Activated naive CD4-positive, alpha-beta T cell treated with Interleukin-2 at 50 U/mL for 16 hours (primary cell): ENCODE measurements at places on chromosomes 2 and 18.

- no peak for DNase-seq
Measured at GRCh38 chr2:12616456-12617156, 100.1 kb upstream of the TRIB2 start.

DNA sequence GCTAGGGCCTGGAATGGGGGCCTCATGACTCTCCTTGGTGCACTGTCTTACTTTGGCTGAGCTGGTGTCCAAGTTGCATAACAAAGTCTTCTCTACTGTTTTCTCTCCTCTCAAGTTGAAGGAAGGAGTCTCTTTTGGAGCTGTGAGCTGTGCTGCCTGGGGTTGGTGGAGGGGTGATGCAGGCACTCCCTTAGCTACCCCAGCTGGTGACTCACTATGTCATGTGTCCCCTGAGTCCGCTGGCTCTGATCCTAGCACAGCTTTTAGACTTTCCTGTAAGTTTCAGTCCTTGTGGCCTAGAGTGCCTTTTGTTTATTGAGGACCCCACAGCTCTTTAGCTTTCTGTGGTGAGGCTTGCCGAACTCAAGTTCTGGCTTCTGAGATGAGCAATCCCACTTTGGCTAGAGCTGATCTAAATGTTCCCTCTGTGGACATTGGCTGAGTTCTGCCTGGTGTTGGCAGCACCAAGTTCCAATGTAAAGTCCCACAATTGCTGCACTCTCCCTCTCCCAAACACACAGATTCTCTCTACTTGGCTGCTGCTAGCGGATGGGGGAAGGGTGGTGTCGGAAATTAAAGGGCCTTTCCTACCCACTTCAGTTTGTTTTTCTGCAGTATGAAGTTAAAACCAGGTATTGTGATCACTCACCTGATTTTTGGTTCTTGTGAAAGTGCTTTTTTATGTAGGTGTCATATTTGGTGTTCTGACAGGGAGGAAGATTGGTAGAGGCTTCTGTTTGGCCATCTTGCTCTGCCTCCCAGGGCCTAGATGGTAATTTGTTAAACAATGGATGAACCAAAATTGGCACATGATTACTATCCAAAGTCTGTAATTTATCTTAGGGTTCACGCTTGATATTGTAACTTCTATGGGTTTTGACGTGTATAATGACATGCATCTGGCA is 83.2 kb downstream of the COMMD1 start:
- DNase-seq: no peak

- no peak for DNase-seq
Measured at GRCh38 chr2:120606280-120606679, 129.4 kb upstream of the GLI2 start.

GRCh38 chr2:233444501-233444900 is 90.2 kb downstream of the DGKD start:
- DNase-seq: no peak

GRCh38 chr2:142218471-142218870 is 87.7 kb upstream of the LRP1B start:
- DNase-seq: no peak

GRCh38 chr2:200267350-200267749 is 39.1 kb upstream of the SPATS2L start:
- DNase-seq: no peak

DNA sequence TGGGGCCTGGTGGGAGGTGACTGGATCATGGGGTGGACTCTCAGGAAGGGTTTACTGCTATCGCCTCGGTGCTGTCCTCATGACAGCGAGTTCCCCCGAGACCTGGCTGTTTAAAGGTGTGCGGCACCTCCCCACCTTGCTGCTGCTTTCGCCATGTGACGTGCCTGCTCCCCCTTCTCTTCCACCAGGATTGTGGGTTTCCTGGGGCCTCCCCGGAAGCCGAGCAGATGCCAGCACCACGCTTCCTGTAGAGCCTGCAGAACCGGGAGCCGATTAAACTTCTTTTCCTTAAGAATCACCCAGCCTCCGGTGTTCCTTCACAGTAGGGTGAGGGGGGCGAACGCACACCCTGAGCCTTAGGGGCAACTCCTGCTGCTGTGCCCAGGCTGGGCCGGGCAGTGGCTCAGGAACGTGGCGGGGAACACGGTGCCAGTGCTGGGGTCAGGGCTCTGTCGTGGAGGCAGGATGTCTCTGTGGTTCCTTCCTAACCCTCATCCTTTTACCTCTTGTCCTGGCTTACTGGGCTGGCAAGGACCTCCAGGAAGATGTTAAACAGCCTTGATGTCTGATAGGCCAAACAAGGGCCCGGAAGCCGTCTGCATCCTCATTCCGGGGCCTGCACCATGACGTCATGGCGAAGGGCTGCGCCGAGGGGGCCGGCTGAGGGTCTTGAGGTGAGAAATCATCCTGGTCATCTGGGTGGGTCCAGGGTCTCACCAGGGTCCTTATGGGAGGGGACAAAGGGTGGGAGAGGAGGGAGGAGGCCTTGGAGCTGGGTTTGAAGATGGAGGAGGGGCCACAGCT is 12.7 kb downstream of the NEU4 start:
- no peak for DNase-seq

DNA sequence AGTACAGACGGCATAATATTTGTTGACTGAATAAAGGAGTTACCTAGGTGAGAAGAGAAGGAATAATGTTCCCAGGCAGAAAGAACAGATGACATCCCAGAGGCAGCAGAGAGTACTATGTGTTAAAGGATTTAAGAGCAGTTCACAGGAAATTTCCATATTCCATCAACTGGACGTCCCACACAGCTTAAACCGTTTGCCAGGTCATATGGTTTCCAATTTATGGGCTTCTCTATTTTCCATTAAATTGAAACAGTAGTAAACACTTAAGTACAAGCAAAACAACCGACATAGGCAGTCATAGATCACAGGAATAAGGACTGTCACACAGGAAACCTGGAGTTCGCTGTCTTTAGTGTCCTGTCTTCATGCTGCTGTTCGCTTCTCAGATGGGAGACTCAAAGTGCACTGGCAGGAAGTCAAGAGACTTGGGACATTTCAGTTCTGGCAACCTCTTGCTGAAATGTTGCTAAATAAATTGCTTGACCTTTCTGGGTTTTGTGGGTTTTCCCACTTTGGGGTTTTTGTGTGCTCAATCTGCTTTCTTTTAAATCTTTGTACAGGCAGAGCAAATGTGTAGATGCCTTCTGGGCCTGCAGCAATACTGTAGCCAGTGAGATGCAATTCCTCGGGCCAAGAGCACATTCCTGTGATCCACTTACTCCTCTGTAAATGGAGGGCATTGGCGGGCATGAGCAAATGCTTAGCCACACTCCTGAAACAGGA is 5.8 kb upstream of the PIEZO2 start:
- no peak for DNase-seq

DNA sequence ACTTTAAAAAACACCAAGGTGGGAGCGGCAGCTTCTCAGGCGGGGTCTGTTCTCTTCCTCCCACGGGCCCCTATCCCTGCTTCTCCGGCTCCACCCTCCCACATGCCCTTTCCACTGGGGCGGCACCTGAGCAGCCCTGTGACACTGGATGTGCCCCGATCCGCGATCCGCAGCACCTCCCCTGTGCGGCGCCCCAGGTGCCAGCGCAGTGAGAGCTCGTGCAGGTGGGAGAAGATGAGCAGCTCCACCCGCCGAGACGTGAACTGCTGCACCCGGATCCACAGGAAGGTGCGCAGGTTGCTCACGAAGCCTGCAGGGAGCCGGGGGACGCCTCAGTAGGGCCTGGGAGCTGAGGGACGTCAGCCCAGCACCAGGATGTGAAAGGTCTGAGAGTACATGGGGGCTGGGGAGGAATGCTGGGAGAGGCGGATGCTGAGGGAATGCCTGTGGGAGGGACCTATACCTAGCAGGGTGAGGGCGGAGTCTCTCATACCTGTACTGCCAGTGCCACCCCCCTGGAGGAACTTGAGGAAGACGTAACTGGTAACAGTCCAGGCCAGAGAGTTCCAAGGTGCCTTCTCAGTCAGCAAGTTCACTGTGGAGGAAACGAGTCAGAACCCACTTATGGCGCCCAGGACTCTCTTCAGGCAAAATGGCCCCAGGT is 2.8 kb downstream of the ABCB6 start:
- DNase-seq: no peak

GRCh38 chr2:101145406-101145805 is 5.8 kb downstream of the TBC1D8 start:
- DNase-seq: no peak

GRCh38 chr18:13934058-13934457 is 18.7 kb upstream of the MC2R start:
- DNase-seq: no peak

DNA sequence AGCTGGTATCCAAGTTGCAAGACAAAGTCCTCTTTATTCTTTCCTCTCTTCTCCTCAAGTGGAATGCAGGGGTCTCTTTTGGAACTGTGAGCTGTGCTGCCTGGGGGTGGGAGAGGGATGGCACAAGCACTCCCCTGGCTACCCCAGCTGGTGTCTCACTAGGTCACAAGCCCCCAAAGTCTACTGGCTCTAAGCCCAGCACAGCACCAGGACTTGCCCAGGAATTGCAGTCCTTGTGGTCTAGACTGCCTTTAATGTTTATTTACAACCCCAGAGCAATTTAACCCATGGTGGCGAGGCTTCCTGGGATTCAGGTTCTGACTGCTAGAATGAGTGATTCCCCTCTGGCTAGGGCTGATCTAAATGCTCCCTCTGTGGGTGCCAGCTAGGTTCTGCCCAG is 199.0 kb upstream of the STK17B start:
- no peak for DNase-seq

DNA sequence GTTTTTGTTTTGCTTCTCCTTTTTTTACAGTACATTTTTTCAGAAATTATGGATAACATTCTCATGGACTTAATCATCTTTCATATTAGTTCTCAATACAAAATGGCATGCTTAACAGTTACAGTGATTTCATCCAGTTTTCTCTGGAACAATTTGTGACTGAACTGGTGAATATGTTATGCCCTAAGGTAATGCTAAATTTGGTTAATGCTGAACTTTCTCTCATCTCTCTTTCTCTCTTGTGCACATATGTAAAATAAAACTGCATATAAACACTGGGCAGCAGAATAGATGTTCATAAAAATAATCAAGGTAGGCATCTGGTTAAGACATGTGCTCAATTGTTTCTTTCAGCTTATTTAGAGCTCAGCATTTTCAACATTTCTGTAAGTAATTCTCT is 196.3 kb upstream of the TMEFF2 start:
- no peak for DNase-seq

DNA sequence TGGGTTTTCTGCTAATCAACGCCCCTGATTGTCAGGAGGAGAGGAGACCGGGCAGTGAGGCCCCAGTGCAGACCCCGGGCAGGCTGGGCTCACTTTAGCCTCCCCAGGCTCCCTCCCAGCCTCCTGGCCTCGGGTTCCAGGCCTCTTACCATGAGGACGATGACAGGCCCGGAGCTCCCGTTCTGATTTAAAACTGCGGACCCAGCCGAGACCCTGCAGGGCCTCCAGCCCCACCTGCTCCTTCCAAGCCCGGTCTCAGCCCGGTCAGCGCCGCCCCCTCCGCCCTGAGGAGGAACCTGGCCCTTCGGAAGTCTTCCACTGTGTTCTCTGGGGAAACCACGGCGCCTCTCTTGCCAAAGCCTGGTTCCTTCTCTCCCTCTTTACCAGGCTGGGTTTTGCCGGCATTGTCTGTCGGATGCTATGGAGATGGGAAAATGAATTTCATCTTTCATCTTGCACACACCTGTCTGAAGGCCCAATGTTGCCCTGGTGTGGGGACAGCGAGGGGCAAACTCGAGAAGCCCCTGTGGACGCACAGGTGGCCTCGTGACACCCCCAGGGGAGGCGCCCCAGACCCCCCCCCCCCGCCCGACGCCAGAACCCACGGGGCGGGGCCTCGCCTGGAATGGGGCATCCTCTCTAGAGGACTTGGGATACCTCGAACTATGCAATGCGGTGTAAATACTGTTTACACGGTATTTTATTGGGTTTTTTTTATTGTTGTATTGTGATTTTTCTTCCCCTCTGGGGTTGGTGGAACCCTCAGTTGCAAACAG is 37.7 kb upstream of the CTDP1 start:
- DNase-seq: no peak

- no peak for DNase-seq
Measured at GRCh38 chr2:8710951-8711350, 29.1 kb downstream of the ID2 start.

DNA sequence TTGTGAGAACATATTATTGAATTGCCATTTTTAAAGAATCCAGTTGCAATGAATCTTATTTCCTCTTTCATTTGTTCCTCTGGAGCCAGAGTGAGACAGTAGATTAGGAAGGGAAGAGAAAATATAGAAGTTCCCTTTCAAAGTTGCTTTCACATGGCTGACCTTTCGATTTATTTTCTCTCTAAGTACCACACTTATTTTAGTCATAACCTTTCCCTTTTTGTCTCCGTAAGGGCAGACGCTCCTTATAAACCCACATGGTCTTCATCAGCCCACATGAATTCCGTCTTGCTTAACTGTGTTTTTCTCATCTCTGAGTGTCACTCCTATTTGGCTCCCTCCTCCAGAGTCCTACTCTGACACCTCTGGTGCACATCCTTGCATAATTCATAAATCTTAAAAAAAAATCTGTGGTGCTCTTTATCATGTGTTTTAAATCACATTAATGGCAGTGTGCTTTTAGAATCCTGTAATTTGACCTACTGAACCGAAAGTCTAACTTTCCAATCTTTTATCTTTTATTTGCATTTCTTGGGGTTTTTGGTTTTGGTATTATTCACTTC is 38.5 kb upstream of the ZNF396 start:
- no peak for DNase-seq

DNA sequence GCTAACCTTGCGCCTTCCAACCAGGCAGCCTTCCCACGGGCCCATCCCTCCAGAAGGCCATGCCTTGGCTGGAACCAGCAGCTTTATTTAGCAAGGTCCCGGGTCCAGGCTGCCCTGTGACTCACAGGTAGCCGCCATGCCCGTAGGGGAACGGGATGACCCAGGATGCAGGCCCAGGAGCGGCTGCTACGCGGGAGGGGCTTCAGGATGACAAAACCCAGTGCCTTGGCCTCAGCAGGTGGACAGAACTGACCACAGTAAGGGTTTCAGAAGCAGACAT is 63.3 kb downstream of the RTP5 start:
- no peak for DNase-seq
